ENCODE measurements at places on chromosomes 11 and 22.

DNA sequence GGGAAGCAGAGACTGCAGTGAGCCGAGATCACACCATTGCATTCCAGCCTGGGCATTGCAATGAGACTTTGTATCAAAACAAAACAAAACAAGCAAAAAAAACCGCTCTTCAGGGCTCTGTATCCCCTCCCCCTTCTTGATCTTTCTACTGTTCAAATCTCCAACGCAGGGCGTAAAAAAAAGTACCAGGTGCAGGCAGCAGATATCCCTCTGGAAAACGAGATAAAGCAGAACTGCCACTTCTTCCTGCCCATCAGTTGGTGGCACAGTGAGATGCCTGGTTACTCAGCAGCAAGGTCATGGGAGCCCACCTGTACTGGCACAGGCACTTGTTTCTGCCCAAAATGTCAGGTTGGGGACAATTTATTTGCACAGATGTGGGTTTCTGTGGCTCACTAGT, 11.2 kb downstream of the CCS start:
- no peak for DNase-seq

DNA sequence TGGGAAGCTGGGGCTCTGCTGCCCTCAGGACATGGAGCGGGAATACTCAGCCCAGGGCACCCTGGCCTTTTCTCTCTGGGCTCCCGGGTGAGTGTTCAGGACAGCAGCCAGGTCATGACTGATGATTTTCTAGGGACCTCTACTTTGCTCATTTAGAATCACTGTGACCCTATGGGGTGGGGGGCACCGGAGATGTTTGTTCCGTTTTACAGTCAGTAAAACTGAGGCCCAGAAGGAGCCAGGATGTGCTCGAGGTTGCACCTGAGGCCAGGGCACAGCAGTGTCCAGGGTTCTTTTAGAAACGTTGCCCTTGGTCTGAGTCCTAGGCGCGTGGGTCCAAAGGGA, 48.1 kb downstream of the SMIM38 start:
- DNase-seq, result no peak

DNA sequence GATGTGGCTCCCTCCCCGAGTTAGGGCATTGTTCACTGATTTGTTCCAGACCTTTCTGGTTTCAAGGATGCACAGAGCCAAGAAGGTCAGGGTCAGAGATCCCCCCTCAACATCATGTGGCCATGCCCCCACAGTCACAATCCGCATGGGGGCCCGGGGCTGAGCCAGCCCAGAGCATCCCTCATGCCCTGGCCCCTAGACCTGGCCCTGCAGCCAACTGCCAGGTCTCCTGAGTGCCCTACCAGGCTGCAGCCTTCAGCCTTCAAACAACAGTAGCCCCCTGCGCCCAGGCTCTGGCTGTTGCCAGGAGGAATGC, 142.4 kb downstream of the CRYBB2 start:
- DNase-seq, result no peak

GRCh38 chr11:36478700-36479329, 31.3 kb downstream of the TRAF6 start:
- peak; percentile 72 for DNase-seq

DNA sequence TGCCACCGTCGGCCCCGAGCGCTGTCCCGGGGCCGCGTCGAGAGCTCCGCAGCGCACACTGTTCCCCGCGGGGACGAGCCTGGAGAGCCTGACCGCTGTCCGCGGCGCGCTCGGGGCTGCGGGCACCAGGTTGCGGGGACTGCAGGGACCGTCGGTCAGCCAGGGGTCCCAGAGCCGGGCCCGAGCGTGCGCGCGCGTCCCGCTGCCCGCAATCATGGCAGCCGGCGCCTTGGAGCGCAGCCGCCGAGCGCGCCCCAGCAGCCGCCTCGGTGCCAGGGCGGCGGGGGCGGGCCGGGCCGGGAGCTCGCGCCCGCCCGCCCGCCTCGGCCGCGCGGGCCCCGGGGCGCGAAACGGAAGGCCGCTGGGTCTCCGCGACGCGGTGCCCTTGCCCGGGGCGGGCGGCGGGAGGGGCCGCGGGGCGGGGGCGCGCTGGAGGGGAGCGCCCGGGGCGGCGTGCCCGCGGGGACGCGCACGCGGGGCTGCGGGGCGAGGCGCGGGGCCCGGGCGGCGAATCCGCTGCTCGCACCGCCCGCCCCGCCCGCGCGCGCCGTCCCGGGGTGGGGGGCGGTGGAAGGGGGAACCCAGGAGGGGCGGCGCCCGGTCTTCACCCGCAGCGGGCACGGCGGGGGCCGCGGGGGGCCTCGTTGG, 79.4 kb upstream of the PPARA start:
- DNase-seq, result peak; percentile 95

DNA sequence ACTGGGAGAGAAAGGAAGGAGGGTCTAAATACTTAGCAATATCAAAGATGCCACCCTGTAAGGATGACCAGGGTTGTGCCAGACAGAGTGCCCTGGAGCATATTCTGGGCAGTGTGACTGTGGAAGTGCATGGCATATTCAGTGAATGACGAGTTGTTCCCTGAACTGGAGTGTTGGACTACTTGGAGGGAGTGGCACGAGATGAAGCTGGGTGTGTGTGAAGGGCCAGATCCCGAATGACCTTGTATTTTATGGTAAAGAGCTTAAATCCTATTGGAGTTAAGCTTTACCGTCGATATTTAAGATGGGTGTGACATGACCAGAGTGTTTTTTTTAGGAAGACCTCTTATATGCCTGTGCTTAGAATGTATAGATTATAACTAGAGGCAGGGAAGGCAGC, 48.8 kb downstream of the STIM1 start:
- no peak for DNase-seq

DNA sequence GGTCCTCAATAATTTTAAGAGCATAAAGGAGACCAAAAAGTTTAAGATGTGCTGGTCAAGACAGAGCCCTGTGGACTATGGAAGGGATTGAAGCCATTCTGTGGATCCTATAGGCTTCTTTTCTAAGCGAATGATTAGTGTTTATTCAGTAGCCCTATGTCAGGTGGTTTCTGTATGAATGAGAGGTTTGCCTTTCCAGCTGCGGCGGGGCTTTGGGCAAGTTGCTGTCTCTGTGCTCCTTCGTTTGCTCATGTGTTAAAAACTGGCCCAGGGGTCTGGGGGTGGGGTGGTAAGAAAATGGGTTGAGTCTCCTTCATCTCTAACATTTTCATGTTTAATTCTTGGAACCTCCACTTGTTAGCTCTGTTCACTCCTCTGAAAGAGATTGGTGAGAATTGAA, 105.3 kb downstream of the PTPRJ start:
- DNase-seq, result no peak

DNA sequence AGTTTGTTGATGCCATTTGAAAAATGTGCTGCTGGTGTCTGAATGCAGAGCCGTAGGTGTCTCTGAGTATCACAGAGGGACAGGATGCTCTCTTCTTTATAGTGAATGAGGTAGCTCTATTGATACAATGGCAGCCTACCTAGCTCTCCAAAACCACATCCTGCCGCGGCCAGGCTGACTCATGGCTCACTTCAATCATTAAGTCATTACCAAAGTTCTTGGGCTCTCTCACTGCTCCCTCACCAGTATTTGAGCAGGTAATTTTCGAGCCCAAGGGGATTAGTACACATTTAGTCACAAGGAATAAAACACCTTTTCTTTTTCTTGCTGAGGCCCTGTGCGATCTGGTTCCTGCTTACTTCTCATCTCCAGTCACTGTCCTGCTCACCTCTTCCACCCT, 509.0 kb upstream of the LARGE1 start:
- DNase-seq, result no peak

DNA sequence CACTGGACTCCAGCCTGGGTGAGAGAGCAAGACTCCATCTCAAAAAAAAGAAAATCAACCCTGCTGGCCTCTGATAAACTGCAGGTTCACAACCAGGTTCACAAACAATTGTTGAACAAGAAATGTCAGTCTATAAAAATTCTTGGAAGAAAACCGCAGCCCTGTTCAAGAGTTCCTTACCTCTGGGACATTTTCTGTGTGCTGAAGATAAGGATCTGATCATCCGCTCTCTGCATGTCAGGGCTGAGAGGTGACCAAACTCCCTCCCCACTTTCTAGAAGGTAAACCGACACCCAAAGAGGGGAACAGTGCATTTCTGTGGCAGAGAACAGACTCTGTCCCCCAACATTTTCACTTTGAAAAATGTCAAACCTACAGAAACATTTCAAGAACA, 4.2 kb upstream of the UPK3A start:
- DNase-seq, result no peak

GRCh38 chr22:44807915-44808690, 55.7 kb downstream of the ARHGAP8 start:
- peak; percentile 23 for DNase-seq

DNA sequence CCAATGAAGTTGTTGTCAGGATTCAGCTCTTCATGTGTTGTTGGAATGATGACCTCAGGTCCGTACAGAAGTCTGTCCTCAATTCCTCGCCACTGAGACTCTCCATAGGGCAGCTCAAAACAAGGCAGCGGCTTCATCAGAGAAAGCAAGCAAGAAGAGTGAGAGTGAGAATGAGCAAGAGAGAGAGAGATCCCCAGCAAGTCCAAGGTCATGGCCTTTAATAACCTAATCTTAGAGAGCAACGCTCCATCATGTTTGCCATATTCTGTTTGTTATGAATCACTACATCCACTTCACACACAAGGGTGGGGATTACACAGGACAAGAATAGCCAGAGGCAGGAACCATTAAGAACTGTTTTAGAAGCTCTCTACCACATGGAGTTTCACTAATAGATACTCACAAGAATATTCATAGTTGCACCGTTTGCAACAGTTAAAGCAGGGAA, 23.3 kb upstream of the MMP7 start:
- DNase-seq, result no peak

DNA sequence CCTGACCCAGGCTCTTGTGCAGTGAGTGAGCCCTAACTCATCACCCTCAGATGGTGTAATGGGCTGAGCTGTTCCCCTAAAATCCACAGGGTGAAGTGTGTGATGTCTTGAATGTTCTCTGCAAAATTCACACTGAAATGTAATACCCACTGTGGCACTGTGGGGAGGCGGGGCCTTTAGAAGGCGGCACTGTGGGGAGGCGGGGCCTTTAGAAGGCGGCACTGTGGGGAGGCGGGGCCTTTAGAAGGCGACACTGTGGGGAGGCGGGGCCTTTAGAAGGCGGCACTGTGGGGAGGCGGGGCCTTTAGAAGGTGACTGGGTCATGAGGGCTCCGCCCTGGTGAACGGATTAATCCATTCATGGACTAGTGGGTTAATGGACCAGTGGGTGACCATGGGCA, 33.0 kb downstream of the CHID1 start:
- no peak for DNase-seq

DNA sequence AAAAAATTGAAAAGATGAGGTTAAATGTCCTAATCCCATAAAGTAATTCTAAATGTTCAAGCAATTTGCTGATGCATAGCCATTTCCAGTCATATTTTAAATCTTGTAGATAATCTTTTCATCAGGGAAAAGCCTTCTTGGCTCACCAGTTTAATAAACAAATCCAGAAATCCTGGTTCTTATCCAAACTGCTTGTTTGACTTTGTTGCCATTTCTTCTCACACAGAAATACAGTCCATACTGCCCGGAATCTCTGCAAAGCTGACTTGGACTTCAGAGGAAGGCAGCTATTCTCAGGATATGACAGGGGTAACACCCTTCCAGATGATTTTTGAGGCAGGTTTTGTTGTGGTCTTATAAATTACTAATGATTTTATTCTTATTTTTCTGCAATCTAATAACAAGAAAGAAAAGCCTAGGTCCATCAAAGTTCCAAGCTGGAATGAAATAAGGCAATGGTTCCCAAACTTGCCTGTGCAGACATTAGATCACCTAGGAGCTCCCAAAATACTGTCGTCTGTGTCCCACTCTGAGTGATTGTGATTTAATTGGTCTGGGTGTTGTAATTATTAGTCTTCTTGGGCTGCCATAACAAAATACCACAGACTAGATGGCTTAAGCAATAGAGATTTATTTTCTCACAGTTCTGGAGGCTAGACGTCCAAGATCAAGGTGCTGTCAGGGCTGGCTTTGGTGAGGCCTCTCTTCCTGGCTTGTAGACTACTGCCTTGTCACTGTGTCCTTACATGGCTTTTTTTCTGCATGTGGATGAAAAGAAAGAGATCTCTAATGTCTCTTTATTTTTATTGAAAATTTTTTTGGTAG, 55.1 kb upstream of the RCE1 start:
- DNase-seq, result no peak

GRCh38 chr11:46694607-46695006, 5.8 kb downstream of the ARHGAP1 start:
- no peak for DNase-seq

DNA sequence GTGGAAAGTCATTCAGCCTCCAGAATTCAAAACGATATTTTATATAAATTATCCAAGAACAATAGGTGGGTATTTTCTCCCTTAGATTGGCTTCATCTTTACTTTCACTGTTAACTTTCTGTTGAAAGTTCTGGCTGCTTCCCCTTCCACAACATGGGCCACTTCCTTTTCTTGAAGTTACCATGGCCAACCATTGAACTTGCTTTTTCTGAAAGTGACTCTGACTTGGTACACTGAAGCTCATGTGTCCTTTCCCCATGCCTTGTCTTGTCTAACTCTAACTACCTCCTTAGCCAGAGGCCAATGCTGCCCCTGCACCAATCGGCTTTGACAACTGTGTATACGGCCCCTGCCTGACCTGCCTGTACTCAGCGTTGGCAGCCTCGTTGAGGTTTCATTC, 225.2 kb downstream of the FAT3 start:
- DNase-seq, result no peak

GRCh38 chr11:78647266-78647915, 72.7 kb upstream of the NARS2 start:
- no peak for DNase-seq
